ENCODE measurements at places on chromosomes 2 and 18.

GRCh38 chr18:40577981-40578365 is 1377.1 kb upstream of the PIK3C3 start:
- no peak for DNase-seq

DNA sequence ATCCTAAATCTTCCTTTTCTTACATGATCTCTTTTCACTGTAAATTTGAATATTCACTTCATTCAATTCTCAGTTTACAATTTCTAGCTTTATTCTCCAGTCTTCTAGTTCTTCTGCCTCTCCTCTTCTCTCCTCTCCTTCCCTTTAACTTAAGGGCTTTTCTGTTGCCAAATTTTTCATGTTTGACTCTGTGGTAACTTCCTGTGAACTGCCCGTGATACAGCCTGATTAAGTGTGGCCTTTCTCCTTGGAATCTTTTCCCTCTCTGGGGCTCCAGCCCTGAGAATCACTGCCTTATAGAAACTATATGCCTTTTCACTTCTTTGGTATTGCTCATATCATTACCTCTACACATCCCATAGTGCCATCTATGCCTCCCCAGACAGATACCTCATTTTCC is 1923.8 kb upstream of the CELF4 start:
- no peak for DNase-seq

DNA sequence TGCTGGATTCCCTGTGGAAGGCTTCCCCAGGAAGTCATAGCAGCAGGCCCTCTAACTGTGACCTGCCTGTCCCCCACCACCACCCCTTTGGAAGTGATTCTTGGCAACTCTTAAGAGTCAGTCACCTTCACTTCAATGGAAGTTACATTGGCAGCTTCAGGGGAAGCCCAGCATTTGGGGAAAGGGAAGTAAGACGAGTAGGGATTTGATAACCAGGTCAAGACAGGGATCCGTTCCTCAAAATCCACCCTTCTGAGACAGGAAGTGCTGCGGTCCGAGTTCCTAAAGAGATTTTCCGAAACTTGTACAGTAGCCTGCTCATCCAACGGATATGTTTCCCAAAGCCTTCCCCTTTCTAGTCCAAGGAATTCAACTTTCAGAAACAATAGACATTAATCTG is 54.2 kb downstream of the MRPL35 start:
- DNase-seq = no peak

DNA sequence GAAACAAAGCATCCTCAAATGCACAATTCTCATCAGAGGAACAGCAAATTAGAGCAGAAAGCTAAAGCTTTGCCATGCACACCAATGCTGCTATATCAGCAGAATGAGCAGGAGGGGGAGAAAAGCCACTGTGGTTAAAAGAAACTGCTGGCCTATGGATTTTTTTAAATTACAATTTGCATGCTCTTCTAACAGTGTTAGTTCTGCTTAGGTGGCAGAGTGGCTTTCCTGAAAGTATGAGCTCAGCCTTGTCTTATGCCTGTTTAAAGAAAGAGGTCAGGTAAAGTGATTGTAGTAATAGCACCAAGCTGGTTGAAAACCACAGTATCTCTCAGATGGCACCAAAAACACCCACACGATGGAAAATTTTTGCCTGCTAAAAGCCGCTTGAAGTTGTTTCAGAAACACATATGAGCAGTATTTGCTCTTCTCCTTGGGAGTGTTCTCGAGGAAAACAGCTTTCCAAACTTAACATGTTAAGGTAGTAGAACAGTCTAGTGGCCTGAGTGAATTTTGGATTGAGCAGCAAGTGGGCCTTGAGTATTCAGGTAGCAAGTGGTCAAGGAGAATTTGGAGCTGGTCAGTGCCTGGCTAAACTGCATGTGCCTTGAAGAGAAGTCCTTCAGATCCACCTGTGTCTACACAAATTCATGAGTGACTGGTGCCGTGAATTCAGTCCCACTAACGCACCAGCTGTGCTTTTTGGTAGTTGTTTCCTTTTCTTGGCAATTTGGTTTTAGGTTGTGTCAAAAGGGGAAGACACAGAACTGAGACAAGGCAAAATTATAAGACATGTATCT is 19.6 kb upstream of the NDUFV2 start:
- no peak for DNase-seq

DNA sequence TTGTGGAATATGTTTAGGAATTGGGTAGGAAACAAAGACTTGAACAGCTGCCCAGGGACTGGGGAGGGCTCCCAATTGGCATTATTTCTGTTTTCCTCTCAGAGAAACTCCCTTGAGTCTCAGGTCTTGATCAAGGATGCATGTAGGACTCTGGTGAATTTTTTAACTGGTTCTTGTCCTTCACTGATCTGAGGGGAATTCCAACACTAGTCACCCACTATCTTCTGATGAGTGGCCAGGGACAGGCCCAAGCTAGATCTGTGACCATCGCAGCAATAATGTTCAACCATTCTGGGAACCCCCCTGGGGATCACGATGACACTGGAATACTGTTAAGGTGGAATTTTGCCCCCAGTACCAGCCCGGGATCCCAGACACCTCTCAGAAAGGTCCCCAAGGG is 132.0 kb downstream of the SH3BP4 start:
- no peak for DNase-seq

DNA sequence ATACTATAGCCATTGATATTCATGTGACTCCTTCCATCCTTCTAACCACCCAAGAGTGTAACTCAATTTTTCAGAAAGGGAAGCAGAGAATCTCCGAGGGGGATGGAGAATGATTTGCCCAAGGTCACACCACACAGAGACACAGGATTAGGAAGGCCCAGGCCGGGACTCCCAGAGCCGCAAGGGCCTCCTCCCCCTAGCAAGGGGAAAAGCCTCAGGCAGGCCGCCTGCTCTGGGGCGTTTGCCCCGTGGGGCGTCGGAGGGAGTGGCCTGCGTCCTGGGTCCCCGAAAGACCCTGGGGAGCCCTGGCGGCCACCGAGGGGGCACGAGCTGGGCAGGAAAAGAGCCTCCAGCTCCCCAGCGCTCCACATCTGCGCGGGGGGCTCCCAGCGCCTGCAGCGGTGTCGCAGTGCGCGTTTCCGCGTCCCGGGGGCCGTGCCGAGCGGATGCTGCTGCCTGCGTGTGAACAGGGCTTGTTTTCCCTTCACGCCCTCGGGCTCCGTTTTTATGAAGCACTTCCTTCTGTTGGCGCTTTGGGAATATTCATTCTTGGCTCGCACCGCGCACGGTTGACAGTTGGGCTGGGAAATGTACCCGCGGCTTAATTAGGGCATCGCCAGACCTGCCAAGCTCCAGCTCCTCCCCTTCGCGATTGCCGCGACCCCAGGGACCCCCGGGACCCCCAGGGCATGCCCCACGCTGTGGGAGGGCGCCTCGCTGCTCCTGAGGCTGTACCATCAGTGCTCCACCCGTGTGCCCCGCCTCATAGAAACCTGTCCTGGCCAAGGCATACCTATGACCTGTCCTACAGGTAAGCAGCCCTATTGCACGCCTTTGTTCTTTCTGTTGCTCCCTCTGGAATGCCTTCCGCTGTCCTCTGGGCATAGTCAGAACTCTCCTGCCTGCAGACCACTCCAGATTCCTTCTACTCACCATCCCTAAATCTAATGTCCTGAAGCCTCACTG is 158.9 kb upstream of the GLI2 start:
- DNase-seq = no peak

- no peak for DNase-seq
Observed at GRCh38 chr2:53053937-53054336, 713.7 kb upstream of the CHAC2 start.

GRCh38 chr18:48989304-48990303 is 38.8 kb upstream of the SMAD7 start:
- DNase-seq = no peak

GRCh38 chr2:173734797-173735196 is 230.4 kb downstream of the SP3 start:
- no peak for DNase-seq

DNA sequence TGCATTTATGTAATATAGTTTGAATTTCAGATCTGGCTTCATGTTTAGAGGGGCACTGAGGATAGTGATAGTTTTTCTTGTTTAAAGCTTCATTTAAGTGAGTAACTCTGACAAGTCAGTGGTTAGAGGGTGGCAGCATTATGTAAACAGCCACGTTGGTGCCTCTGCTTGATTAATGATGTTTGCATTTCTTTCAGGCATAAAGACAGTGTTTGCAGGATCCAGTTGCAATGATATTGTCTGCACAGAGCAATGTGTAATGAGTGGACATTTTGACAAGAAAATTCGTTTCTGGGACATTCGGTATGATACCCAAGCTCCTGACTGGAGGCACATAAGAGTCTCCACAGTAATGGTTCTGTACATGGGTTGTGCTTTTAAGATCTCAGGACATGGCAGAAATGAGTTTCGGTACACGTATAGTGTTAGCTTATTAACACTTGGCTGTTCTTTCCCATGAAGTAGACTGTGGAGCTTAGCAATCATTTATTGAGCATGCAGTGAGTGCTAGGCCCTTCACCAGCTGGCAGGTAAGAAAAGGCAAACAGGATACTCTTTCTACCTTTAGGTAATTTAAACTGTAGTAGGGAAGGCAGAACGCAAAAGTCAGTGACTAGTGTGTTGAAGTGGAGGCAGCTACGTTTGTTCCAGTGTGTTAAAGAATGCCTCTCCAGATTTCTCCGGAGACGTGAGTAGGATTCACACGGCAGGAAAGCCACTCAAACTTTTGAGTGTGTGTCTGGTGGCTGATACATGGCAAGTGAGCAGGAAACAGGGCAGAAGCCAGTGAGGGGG is 17.4 kb upstream of the SAG start:
- no peak for DNase-seq

GRCh38 chr2:104568247-104568646 is 285.7 kb upstream of the POU3F3 start:
- DNase-seq = no peak

DNA sequence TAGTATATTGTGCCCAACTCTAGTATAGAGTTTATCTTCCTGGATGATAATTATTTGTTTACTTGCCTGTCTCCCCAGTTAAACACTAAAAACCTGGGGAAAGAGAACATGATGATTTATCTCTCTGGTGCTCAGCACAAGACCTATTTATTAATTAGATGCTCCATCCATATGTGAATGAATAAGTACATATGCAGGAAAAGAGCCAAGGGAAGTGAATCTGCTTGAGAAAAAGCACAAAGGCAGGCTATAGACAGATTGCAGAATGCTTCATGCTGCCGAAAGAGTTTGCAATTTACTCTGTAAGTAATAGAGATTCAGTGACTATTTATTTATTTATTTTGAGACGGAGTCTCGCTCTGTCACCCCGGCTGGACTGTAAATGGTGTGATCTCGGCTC is 37.3 kb upstream of the MFF start:
- DNase-seq = no peak

DNA sequence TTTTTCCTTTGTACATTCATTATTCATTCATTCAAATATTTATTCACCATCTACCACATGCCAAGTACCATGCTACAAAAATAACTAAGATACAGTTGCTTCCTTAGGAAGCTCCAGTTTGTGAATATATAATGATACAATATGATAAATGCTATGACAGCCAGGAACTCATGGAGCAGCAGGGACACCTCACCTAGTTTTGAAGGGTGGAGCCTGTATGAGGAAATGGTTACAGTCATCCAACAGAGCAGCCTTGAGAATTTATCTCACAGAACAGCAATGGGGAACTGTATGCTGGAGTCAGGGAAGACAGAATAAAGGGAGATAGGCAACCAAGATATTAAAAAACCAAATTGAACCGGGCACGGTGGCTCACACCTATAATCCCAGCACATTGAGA is 124.0 kb downstream of the OSBPL1A start:
- no peak for DNase-seq

- no peak for DNase-seq
Observed at GRCh38 chr18:79354350-79354749, 41.4 kb upstream of the NFATC1 start.

- DNase-seq = no peak
Observed at GRCh38 chr2:179751163-179751809, 110.1 kb downstream of the ZNF385B start.

DNA sequence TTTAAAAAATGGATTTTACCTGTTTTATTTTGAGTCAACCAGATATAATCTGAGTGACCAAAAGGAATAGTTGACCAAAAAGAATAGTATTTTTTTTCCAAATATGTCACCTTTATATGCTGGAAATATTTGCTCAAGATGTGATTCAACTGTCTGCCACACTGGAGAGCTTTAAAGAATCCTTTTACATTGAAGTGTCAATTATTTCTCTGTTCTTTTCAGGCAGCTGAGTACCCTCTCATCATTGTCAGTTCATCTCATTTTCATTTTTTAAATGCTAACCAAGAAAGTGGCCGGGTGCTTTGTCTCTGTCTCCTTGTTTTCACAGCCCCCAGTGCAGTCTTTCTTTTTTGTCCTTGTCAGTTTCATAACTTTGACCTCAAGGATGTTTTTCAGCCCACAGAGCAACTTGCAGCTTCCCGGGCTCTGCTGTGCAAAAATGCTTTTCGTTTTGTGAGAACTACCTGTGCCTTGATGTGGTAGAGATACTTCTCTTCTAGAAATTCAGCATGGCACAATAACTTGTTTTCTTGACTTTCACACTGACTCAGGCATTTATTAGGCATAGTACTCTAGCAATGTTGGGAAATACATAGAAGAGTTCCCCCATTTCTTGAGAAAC is 23.4 kb upstream of the CERS6 start:
- DNase-seq = no peak

DNA sequence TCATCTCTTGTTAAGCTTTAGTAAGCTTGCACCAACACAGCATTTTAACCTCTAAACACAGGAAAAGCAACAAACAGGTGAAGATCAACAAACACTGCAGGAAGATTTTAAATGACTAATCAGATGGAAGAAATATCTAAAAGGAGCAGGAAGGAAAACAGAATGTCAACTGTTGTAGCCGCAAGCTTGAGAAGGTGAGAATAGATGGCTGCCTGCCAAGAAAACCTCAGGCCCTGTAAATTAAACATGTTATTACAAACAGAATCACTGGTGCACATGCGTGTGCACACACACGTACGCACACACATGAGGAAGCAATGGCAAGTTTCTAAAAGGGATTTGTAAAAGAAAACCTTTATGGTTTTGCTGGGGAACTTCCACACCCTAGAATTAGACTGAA is 257.8 kb upstream of the GALNT5 start:
- DNase-seq = no peak

GRCh38 chr2:85635636-85636035 is 19.6 kb downstream of the USP39 start:
- DNase-seq = no peak

DNA sequence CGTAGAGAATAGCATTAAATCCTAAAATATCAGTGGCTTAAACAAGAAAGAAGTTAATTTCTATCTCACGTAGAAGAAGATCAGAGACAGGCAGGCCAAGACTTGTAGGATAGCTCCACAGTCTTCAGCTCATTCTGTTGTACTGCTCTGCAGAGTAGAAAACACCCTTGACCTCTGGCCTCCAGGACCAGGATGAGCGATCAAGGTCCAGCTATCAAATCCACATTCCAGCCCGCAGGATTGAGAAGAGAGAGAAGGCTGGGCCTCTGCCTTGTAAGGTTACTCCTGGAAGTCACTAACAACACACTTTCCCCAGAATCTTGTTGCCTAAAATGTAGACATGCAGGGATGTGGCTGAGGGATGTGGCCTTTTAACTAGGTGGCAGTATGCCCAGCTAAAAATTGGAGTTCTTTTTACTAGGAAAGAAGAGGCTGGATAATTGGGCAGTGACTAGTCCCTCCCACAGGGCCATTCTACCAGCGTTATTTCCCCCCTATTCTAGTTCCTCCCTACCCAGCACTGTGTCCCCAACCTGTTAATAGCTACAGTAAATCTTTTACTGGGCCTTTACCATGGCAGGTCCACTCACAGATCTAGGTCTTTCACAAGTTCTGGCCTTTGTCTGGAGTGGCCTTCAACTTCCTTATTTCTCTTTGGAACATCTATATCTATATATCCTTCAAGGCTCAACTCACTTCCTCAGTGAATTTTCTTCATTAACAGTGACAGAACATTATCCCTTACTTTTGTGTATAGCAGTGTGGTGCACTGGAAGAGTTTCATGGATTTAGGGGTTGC is 165.0 kb downstream of the DIS3L2 start:
- DNase-seq = no peak
